ENCODE measurements at places on chromosomes 12 and 14.
A peak's percentile ranks its signal among the peaks of the same experiment; 100 is the strongest.

GRCh38 chr12:14613718-14614117, 46.0 kb upstream of the PLBD1 start:
- no peak for DNase-seq

- no peak for DNase-seq
Observed at GRCh38 chr14:104350463-104351185, 212.2 kb downstream of the KIF26A start.

DNA sequence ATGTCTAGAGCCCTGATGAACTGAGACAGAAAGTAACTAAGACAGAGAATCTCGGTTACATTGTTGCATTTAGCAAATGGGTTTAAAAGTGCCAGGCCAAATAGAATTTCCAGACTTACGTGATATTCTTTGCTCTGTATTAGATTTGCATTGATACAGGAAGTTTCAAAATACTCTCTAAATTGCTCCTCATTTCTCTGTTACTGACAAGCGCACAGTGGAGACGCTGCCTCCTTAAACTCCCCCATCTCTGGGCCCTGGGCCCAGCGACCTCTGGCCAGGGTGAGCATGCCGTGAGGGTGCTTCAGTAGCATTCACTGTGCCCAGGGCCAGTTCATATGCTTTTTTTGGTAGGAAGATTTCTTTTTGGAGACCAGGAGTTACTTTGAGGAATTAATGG, 22.9 kb upstream of the EVL start:
- no peak for DNase-seq

- DNase-seq, result no peak
Observed at GRCh38 chr12:16347391-16348298, at the start of gene MGST1. Gene MGST1 (plus strand): TSS chr12:16347645. CDS start chr12:16354253, 6,608 bp downstream.

- no peak for DNase-seq
Observed at GRCh38 chr14:81402123-81402495, 2.0 kb upstream of the STON2 start.

GRCh38 chr12:74537126-74537706, 419 bp upstream of the ATXN7L3B start:
- peak; percentile 69 for DNase-seq

- DNase-seq, result no peak
Observed at GRCh38 chr12:74321381-74321780, 216.3 kb upstream of the ATXN7L3B start.

DNA sequence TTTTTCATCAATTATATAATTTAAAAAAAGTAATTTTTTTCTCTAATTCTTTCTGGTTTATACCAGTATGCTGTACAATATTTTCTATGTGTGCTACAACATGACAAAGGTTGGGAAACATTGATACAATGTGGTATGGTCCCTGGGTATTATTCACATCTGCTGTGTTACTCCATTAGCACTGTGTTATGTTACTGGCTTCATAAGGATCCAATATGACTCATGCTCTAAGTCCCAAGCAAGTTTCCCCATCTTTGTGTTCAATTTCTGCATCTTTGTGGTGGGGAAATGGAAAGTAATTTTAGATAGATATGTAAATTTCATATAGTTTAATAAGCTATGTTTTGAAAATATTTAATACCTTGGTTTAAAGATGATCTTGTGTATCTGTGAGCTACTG, 35.8 kb downstream of the FBXO33 start:
- DNase-seq, result no peak

- no peak for DNase-seq
Observed at GRCh38 chr14:50551877-50552276, 8.1 kb upstream of the ATL1 start.

DNA sequence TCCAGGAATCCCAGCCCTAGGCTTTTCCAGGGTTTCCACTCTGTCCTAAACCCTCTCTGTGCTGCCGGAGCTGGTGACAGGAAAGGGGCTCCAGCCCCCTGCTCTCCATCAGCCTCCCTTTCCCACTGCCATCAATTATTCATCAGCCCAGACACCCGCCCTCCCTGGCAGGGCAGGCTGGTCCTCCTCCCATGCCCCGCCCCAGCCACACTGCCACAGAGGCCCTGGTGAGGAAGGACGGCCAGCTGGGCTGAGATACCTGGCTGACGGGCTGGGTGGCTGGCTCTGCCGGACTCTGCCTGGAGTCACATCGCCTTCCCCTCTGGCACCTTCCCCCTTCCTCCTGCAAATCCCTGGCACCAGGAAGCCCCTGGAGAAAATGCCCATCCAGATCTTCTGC, 11.9 kb upstream of the SMARCD1 start:
- no peak for DNase-seq

DNA sequence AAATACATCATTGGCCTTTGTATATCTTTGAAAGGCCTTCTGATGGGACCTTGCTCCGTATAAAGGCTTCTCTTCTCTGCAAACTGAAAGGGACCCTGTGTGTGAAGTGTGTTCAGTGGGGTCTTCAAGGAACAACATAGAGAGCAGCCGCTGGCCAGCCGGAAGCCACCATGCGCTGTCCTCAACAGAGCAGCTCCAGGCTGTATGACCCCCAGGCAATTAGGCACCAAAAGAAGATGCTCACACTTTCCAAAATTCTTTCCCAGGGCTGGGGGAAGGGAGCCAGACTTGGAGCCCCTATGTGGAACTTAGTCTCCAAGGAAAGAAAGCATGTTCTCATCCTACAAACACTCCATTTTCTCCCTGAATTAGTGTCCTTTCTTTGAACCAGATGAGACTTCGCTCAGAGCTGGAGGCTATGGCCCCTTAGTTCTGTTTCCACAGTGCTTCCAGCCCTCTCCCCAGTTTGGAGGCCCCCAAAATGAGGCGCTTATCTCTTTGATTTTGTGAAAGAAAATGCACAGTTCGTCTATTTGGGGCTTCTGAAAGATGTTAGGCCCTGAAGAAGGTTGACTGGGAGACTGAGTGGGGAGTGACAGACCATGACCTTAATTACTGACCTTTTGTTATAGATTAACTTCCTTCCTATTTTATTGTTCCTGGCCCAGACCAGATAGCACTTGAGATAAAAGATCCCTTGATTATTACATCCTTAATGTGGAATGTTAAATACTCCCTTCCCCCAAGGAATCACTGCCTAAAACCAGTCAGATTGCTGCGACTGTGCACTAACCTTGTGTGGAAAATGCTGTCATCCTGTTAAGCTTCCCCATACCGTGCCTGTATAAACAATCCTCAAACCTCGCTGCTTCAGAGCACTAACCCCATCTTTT, 128.3 kb upstream of the FGD4 start:
- DNase-seq, result no peak

DNA sequence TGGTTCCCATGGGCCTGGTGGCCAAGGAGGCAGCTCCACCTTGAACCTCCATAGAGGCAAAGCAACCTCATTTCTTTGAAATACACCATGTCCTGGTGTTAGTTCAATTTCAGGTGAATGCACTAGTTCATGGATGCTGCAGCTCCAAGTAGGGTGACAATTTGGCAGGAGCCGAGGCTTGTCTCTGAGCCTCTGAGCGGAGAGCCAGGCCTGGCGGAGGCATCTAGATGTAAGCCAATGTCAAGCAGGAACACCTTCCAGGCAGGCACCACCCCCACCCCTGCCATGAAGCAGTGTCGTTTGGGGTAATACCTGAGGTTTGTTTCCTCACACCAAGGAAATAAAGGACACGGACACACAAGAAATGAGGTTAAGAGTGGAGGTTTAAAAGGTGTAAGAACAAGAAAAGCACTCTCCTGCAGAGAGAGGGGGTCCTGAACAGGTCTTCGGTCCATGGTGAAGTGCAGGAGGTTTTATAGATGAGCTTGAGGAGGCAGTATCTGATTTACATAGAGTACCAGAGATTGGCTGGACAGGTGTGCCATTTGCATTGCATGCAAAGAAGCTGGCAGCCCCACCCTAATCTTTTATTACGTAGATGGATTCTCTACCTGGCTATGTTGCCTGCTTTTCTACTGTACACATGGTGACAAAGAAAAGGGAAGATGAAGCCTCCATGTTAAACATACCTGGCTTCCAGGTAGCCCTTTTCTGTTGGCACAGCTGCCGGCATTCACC, 60.3 kb downstream of the RIN3 start:
- DNase-seq, result peak; percentile 90

DNA sequence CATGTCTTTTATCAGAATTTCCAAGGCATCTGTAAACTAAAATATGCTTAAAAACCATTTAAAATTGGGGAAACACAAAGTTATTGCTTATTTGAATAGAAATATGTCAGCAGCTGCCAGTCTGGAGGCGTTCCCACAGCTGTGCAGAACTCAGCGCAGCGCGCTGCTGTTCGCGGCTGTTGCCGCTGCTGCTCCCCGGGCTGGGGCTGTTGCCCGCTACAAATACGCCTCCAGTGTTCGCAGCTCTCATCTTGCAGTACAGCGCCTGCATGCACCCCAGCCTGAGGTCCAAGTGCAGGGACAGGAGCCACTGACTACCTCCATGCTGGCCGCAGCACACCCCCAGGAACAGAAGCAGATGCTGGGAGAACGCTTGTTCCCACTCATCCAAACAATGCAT, 216.2 kb downstream of the SLC16A7 start:
- DNase-seq, result no peak

DNA sequence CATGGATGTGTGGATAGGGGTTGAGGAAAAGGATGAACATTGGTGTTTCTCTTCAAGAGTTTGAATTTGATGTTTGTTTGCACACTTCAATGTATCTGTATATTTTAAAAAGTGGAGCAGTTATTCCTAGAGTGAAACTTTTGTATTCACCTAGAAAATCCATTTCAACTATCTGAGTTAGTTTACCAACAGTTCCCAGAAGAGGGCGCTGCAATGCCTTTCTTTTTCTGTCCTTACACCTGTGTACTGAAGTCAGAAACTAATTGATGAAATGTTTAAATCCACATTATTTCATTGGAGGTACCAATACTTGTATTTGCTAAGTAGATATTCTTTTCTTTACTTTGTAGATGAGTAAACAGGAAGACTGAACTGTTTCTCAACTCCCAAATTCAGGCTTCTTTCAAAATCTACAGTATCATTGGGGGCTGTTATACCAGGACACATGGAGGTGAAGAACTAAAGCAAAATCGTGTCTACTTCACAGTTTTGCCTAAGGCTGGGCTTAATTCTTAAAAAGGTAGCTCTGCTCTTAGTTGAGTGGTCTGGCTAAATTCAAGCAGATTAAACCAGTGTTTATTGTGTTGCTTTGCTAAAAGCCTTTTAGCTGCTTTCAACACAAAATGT, 26.6 kb upstream of the KLRB1 start:
- DNase-seq, result peak; percentile 35

DNA sequence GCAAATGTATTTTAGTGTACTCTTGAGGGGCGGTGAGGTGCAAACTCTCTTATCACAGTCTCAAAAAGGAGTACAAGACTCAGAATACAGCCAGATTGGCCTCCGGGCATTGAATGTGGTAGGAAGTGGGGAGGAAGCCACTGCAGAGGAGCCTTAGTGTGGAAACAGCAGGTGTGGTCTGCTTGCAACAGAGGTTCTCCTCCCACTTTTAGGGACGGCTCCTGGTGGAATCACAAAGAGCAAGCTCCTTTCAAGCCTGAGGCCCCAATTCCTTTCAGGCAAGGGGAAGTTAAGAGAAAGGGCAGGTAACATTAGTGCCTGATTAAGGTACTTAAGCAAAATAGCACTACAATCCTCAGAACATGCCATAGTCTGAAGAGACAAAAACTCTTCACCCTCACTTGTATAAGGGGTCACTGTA, 23.7 kb upstream of the SLC2A3 start:
- DNase-seq, result no peak

GRCh38 chr12:23810329-23810902, 139.1 kb downstream of the SOX5 start:
- peak; percentile 93 for DNase-seq

DNA sequence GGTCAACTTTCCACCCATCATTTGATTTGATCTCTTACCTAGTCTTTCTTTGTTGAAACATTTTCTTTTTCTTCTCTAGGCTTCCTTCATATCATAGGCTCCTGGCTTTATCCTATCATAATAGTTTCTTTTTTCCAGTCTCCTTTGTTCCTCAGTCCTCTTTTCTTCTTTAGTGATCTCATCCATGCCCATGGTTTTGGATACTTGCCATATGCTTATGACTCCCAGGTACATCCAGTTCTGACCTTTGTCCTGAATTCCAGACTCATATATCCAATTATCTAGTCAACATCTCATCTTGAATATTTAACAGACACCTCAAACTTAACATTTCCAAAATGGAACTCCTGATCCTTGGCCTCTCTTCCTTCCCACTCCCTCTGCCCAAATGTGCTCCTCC, 36.1 kb upstream of the KRAS start:
- DNase-seq, result no peak

DNA sequence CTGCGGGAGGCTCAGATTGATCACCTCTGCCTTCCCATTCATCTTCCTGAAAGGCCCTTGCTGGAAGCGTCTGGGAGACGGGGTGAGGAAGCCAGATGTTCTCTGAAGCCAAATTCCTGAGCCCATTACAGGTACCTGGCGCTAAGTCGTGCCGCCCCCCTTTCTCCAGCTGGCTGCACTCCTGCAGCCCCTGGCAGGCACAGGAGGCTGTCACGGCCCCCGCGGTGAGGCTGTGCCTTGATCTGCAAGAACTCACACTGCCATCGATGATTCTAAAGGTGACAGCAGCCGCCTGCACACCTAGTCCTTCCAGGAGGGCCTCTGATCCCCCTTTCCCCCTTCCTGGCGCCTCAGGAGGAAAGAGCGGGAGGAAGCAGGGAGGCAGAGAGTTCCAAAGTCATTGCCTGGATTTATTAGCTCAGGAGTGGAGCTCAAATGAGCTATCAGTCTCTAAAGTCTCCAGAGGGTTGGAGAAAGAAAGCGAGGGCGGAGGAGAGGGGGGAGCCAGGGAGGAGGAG, 106.9 kb downstream of the RFLNA start:
- no peak for DNase-seq

DNA sequence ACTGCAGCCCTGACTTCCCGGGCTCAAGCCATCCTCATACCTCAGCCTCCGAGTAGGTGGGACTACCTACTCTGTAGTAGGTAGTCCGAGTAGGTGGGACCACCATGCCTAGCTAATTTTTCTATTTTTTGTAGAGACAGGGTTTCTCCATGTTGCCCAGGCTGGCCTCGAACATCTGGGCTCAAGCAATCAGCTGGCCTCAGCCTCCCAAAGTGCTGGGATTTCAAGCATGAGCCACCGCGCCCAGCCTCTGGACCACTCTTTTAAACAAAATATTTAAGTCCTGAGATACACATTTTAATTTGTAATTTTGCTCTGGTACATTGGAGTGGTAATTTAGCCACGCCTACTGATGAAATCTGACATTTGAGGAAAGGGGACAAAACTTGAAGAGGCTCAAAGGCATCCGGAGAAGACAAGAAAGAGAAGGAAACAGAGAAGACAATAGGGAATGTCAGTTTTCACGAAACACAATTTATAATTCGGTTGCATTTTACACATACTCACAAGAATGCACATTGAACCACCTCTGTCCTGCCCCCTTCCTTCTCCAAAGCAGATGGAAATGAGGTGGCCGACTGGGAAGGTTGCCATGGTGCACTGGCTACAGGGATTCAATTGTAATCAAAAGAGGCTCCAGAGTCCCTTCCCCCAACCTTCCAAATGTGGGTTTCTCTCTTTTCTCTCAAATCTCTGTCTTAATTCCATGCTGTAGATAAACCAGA, 9.7 kb upstream of the TUBA1A start:
- DNase-seq, result peak; percentile 67

- DNase-seq, result no peak
Observed at GRCh38 chr12:113019025-113019424, 37.5 kb upstream of the DTX1 start.

GRCh38 chr12:50400104-50400637, 514 bp upstream of the LARP4 start:
- peak; percentile 70 for DNase-seq

GRCh38 chr14:75333606-75334548, 55.2 kb downstream of the FOS start:
- no peak for DNase-seq
